Effector CD8-positive, alpha-beta T cell (primary cell): ENCODE measurements at places on chromosomes 2 and 18.
A peak's percentile ranks its signal among the peaks of the same experiment; 100 is the strongest.

GRCh38 chr2:193462411-193462810 lies 1267.7 kb upstream of the TMEFF2 start:
- DNase-seq = no peak

- DNase-seq = no peak
These were observed 137.6 kb downstream of the MYO1B start for GRCh38 chr2:191382801-191383200.

DNA sequence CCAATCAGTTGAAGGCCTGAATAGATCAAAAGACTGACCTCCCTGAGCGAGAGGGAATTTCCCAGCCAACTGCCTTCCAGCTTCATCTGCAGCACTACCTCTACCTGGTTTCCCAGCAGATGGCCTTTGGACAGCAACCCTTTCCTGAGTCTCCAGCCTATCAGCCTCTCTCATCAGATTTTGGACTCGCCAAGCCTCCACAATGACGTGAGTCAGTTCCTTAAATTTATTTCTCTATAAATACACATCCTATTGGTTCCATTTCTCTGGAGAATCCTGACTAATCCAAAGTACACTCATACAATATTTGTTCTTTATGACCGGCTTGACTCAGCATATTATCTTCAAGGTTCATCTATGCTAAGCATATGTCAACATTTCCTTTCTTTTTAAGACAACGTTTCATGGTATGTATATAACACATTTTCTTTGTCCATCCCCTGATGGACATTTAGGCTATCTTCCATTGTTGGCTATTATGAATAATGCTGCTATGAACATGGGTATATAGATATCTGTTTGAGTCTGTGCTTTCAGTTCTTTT lies 294.6 kb downstream of the LRATD1 start:
- DNase-seq = no peak

GRCh38 chr2:177906041-177906718 lies 166.4 kb downstream of the PDE11A start:
- peak; percentile 25 for DNase-seq

- DNase-seq = no peak
These were observed 345.9 kb upstream of the SPHKAP start for GRCh38 chr2:228527197-228527881.

- no peak for DNase-seq
These were observed 142.1 kb downstream of the ARHGAP28 start for GRCh38 chr18:6871566-6871965.
